Activated CD4-positive, CD25-positive, alpha-beta regulatory T cell treated with anti-CD3 and anti-CD28 coated beads, Interleukin-2, amount 50 U/mL, for 24 hours (primary cell): ENCODE measurements at places on chromosomes 4 and X.
A peak's percentile ranks its signal among the peaks of the same experiment; 100 is the strongest.

GRCh38 chr4:69849297-69849696, 10.6 kb downstream of the SULT1E1 start:
- no peak for ATAC-seq

- no peak for ATAC-seq
Observed at GRCh38 chr4:182730791-182731190, 186.4 kb downstream of the DCTD start.

DNA sequence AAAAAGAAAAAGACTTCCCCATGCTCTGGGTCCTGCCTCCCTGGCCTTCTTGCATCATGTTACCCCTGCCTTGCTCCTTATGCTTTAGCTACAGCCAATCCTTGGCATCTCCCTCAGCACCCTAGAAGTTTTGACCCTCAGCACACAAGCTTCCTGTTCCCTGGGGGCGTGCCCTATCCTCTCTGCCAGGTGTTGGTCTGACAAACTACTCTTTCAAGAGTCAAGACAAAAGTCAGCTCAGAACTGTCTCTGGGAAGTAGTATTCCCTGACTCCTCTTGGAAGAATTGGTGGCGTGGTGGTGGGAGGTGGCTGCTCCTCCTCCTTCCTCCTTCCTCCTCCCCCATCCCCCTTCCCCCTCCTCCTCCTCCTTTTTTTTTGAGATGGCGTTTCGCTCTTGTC, 41.0 kb downstream of the PRPS1 start:
- ATAC-seq, result no peak

DNA sequence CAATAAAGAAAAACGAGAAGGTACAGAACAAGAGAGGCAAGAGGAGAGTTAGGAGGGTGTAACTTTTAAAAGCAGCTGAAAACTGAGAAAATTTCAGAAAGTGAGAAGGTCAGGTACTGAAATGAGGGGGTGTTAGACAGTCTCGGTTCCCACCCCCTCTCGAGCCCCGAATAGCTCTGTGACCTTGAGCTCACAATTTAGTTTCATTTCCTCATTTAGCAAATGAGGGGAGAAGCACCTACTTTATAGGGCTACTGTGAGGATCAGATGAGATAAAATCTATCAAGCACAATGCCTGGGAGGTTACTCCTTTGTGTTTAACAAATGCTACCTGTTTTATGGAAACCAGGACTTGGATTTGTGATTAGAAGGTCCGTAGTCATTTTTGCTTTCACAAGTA, 4.9 kb downstream of the UGT8 start:
- peak; percentile 25 for ATAC-seq

DNA sequence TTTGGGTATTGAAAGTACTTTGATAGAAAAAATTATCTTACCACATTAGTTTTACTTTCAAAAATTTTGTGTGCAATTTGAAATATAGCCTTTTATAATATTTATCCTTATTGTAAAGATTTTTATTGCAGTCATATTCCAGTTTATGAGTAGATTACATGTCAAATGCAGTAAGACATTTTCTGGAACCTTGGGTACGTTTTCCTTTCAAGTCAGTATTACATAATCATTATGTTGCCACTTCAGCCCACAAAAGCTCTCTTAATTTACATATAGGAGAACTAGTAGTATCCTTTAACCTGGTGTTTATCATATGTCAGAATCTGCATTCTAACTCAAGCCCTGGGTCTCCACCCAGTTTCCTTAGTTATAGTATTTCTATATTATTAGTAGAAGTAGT, 98.5 kb downstream of the CENPC start:
- no peak for ATAC-seq

GRCh38 chr4:129323658-129324057, 227.7 kb downstream of the C4orf33 start:
- no peak for ATAC-seq

GRCh38 chrX:1440506-1440905, 12.2 kb downstream of the ASMTL start:
- no peak for ATAC-seq

GRCh38 chr4:2843941-2844584, 419 bp downstream of the ADD1 start:
- ATAC-seq, result no peak

- peak; percentile 81 for ATAC-seq
Observed at GRCh38 chr4:184762100-184762499, 28.2 kb upstream of the CENPU start.

GRCh38 chrX:135384161-135384836, 37.4 kb upstream of the SMIM10L2A start:
- peak; percentile 97 for ATAC-seq

DNA sequence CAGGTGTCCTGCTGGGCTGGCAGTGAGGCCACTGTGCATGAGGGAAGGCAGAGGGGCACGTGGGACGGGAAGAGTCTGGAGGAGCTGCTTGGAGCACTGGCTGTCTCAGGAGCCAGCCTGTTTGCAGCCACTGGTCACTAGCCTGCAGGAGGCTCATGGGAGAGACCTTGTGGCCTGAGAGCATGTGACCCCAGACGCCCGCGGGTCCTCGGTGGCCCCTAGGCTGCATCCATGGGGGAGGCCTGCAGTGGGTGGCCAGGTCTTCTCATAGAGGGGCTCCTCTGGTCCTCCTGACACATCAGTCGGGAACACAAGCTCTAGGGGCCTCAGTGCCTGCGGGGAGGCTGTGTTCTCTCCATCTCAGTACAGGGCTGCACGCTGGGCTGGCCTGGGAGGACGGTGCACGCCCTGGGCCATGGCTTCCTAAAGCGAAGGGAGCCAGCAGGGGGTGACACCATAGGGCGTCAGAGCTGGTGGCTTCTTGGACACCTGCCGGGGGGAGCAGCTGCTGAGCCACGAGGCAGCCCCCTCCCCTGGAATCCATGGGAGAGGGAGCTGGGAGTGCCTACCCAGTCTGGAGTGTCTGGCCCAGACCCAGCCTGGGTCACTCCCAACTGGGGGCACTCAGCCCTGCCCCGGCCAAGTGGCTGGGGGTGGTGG, 12.3 kb downstream of the NAT8L start:
- no peak for ATAC-seq

DNA sequence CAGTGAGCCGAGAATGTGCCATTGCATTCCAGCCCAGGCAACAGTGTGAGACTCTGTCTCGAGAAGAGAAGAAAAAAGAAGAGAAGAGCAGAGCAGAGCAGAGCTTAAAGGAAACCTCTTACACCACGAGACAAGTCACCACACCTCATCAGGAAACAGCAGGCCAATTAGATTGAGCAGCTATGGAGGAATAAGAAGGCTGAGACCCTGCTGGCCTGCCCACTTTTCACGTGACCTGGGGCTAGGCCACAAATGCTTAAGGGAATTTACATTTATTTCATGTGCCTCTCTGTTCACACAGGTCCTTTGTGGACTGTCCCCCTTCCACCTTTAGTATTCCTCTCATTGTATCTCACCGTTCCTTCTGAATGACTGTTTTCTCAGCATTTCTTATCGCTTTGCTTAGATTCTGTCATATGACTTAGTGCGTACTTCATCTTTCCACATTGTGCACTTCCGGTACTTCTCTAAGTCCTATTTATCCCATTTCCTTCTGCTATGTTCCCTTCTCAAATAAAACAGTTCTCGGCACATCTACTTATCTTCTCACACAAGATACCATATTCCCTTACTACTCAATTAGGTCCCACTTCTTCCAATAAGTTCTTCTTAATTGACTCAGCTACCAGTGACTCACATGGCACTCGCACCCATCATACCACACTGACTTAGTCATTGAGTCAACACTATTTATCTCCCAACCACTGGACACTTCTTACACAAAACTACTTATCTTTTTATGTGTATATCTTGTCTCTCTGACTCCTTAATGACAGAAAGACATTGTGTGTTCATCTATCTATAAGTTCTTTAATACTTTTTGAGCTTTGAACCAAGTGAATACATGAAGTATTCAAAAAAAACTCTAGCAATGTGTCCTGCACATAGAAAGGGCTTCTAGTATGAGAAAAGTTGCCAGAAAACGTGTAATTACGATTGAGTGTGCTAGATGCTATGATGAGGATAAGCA, 11.0 kb downstream of the CUL4B start:
- peak; percentile 98 for ATAC-seq

GRCh38 chr4:7503559-7504249, 69.0 kb upstream of the PSAPL1 start:
- no peak for ATAC-seq

DNA sequence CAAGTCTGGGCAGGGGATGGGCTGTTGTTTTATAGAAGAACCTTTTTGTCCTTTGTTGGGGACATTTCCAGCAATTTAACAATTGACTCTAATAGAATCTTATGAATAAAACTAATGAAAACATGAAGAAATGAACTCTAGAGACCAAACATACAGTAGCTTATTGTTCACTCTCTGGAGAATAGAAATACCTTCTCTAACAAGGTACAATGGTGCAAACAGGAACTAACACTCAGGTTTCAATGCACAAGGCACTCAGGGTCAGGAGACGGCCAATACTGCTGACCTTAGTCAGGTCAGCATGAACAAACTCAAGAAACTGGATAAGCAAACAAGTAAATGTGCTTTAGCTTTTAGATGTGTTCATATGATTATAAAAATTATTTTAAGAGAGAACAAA, 39.6 kb upstream of the FBXW7 start:
- no peak for ATAC-seq

DNA sequence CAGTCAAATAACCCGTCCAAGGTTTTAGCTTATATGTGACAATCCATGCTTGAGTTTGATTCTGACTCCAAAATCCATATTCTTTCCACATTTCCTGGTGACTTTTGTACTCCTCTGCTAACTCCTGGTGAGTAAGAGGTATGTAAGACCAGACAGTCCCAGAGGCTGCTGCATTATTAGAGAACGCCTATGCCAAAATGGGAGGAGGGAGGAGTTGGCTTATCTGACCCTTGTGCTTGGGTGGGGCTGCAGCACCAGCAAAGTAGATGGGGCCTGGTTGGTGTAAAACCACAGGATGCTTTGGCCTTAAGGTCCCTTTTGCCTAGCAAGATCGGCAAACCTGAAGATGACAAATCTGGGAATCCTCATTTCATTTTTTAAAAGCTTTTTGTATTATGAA, 9.1 kb upstream of the RNF212 start:
- ATAC-seq, result no peak

DNA sequence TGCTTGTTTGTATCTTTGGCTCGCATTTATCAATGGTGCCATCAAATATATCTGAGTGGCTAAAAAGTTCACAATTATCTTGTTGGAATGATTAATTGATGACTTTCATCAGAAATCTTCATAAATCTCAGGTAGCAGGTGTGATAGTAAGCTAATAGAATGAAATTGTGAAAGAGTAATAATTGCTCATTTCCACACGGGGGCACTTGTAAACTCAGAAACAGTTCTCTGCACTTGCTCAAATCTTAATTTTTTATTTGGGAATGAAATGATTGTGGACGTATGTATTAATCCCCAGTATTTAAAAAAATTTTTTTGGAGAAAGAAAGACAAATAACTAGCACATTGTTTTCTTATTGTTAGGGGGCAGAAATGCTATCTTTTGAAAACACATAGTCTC, 132.8 kb downstream of the DTHD1 start:
- no peak for ATAC-seq

DNA sequence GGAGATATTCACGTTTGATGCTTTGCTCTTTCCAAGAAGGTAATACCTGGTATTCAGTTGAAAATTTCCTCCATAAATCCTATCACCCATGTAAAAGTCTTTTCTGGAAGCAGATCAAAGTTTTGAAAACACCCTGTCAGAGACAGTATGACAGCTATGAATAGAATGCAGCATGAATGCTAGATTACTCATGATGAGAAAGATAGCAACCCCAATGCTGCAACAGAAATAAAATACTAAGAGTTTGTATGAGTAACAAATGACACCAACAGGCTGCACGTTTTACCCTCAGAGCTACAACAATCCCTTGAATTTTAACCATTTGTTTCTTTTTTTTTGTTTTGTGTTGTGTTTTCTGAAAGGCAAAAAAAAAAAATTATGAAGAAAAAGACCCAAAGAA, 108.6 kb downstream of the ARHGAP6 start:
- ATAC-seq, result peak; percentile 35

DNA sequence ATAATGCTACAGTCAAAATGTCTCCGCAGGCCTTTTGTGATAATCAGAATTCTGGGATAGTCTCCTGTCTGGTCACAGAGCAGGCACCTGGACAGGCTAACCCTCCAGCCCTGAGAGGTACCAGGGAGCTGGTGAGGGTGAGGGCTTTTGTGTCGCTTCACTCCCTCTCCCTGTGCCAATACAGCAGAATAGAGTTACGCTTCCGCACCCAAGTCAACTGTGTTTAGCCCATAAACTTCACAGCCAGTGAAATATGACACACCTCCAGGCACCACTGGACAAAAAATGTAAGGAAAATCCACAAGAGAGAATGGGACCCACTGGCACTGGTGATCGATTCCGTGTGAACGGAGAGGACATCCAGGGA, 1.3 kb downstream of the GAK start:
- ATAC-seq, result no peak

- ATAC-seq, result no peak
Observed at GRCh38 chr4:127788517-127788916, 6.4 kb downstream of the HSPA4L start.

DNA sequence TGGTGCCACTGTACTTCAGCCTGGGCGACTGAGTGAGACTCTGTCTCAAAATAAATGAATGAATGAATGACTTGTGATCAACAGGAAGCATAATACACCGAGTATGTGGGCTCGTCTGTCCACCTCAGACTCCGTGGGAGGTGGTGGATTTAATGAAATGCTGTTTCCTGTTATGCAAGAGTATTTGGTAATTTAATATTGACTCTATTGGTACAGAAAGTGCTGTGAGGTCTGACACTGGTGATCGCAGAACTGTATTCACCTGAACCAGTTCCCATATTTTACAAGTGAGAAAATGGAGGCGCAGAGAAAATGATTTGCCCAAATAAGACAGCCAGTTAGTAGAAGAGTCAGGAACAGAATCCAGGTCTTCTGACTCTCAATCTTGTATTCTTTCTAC, 423.3 kb downstream of the RAPGEF2 start:
- ATAC-seq, result no peak

GRCh38 chr4:183618681-183619080, 40.3 kb downstream of the RWDD4 start:
- no peak for ATAC-seq

GRCh38 chr4:186134257-186134656, 29.8 kb downstream of the FAM149A start:
- peak; percentile 38 for ATAC-seq

GRCh38 chr4:154658680-154659405, 46.4 kb upstream of the FGG start:
- no peak for ATAC-seq

DNA sequence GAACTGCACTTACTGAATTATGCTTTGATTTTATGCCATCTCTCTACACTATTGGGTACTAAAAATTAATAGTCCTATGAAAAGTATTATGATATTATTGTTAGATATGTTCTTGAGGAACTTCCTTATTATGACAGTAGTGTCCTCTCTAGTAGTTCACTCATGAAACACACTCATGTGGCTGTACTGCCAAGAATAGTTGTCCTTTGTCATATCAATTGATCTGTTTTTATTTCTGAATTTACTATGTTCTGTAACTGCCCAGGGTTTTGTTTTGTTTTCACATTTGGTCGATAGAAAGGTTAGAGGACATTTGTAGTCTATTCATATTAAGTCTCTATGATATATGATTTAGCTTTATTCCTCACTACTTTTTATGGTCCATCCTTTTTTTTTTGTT, 215.2 kb downstream of the PPARGC1A start:
- ATAC-seq, result no peak
